ENCODE measurements at places on chromosomes 4 and X. TPM values are rescaled to one million over a fixed set of nuclear protein-coding genes. Genes with fewer than 3 reads are reported as not detected.

Gene CAMK2D
- 21.4 TPM for polyA plus RNA-seq

Gene TSPAN7
- not detected for polyA plus RNA-seq

Gene RAB41
- not detected for polyA plus RNA-seq

Gene JAKMIP1
- polyA plus RNA-seq, result 7.9 TPM

- no peak overlapping the region for H3K27ac ChIP-seq
- no peaks in the 10 kb centered on the region for H3K4me1 ChIP-seq
- no peak for DNase-seq
- H3K36me3 ChIP-seq, result peaks cover 6% of the 10 kb centered on the region
Observed at GRCh38 chrX:106670631-106671030, 55.9 kb upstream of the RNF128 start.

DNA sequence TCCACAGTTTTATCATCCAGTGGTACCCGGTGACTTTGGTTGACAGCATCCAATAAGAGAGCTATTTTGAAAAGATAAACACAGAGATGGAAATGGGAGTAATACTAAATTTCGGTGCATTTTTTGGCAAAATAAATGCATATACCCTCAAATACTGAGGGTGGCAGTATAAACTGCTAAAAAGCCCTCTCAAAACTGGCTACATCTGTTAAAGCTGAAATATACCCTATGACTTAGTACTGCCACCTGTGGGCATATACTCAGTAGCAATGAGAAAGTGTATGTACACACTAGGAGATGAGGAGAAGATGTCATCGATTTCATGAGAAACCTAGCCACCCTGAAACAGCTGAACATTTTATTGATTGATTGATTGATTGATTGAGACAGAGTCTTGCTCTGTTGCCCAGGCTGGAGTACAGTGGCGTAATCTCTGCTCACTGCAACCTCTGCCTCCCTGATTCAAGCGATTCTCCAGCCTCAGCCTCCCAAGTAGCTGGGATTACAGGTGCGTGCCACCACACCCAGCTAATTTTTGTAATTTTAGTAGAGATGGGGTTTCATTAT, 12.2 kb upstream of the TMEM128 start:
- peaks cover 38% of the 10 kb centered on the region for H3K4me1 ChIP-seq
- H3K4me3 ChIP-seq, result no peak overlapping the region
- H3K27ac ChIP-seq, result peak overlapping the region; percentile 58
- peaks cover 4% of the 10 kb centered on the region for H3K27me3 ChIP-seq

- no peaks in the 10 kb centered on the region for H3K36me3 ChIP-seq
- H3K4me1 ChIP-seq, result no peaks in the 10 kb centered on the region
- H3K4me3 ChIP-seq, result no peak overlapping the region
Observed at GRCh38 chr4:76822303-76822702, 75.6 kb downstream of the SOWAHB start.

- no peaks in the 10 kb centered on the region for H3K36me3 ChIP-seq
- no peak overlapping the region for H3K4me3 ChIP-seq
- H3K4me1 ChIP-seq, result no peaks in the 10 kb centered on the region
- DNase-seq, result no peak
- peaks cover 1% of the 10 kb centered on the region for H3K27me3 ChIP-seq
- H3K27ac ChIP-seq, result no peak overlapping the region
Observed at GRCh38 chrX:123803331-123803983, 56.4 kb upstream of the XIAP start.

- H3K36me3 ChIP-seq, result no peaks in the 10 kb centered on the region
- H3K4me3 ChIP-seq, result no peak overlapping the region
- H3K4me1 ChIP-seq, result no peaks in the 10 kb centered on the region
- no peak overlapping the region for H3K27ac ChIP-seq
- H3K27me3 ChIP-seq, result no peaks in the 10 kb centered on the region
Observed at GRCh38 chr4:140641789-140642439, 73.2 kb upstream of the UCP1 start.

- H3K4me3 ChIP-seq, result peak overlapping the region; percentile 90
- DNase-seq, result no peak
Observed at GRCh38 chrX:64395568-64395929, 297 bp upstream of the MTMR8 start.

- H3K36me3 ChIP-seq, result no peaks in the 10 kb centered on the region
- H3K4me3 ChIP-seq, result no peak overlapping the region
- no peak for DNase-seq
- H3K4me1 ChIP-seq, result no peaks in the 10 kb centered on the region
- no peak overlapping the region for H3K27ac ChIP-seq
- H3K27me3 ChIP-seq, result peaks cover 4% of the 10 kb centered on the region
Observed at GRCh38 chr4:37415845-37416369, 171.4 kb downstream of the NWD2 start.

GRCh38 chr4:184807797-184808712, 17.7 kb downstream of the ACSL1 start:
- H3K4me1 ChIP-seq, result peaks cover 24% of the 10 kb centered on the region
- no peak overlapping the region for H3K4me3 ChIP-seq
- DNase-seq, result no peak
- H3K27ac ChIP-seq, result no peak overlapping the region
- no peaks in the 10 kb centered on the region for H3K27me3 ChIP-seq
- peaks cover 1% of the 10 kb centered on the region for H3K36me3 ChIP-seq

- H3K27ac ChIP-seq, result no peak overlapping the region
- no peak for DNase-seq
- no peak overlapping the region for H3K4me3 ChIP-seq
- no peaks in the 10 kb centered on the region for H3K4me1 ChIP-seq
- H3K36me3 ChIP-seq, result no peaks in the 10 kb centered on the region
Observed at GRCh38 chrX:69074726-69075125, 90.5 kb downstream of the PJA1 start.

DNA sequence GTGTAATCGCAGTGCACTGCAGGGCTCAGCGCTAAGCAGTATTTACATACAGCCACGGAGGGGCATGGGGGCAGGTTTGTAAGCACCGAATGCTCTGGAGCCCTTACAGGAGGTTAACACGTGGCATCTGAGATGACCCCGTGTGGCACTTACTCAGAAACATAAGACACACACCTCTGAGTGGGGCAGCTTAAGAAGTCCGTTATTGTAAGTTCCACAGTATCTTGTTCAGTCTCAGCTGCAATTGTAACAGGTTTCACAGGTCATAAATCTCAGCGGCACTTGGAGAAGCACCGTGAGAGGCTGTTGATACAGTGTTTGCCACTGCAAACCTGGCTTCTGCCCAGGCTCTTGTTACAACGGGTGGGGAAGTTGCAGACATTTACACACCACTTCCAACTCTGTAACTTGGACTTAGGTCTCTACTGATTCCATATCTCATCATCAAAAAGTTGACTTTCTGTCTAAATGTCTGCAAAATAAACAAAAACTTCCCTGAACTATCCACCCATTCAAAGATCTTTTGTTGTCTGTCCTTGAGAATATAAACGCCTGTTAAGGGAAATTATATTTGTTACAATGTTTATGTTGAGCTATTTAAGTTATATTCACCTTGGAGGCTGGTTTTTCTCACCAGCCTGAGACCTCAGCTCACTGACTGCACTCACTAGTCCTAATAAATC, 10.3 kb downstream of the CPLX1 start:
- H3K27me3 ChIP-seq, result peaks cover 17% of the 10 kb centered on the region
- no peaks in the 10 kb centered on the region for H3K36me3 ChIP-seq
- H3K4me1 ChIP-seq, result no peaks in the 10 kb centered on the region
- no peak for DNase-seq
- no peak overlapping the region for H3K27ac ChIP-seq

- no peak overlapping the region for H3K4me3 ChIP-seq
- DNase-seq, result no peak
- H3K27ac ChIP-seq, result no peak overlapping the region
- no peaks in the 10 kb centered on the region for H3K27me3 ChIP-seq
Observed at GRCh38 chr4:20172070-20172760, 79.5 kb upstream of the SLIT2 start.

DNA sequence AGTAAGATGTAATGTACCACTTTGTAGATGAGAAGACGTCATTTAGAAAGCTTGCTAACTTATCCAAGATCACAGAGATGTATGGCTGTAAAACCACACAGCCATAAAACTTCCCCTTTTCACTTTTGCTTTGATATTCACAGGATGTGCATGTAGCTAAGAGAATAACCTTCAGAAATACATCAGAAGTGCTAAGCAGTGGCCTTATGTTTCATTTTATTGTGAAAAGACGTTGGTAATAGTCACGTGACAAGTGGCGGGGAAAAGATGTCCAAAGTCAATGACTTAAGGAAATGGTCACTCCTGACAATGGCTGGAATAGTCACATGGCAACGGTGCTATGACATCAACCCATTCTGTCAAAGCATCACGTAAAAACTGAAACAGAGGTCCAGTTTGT, 12.9 kb upstream of the WDR17 start:
- no peak overlapping the region for H3K27ac ChIP-seq
- H3K27me3 ChIP-seq, result peaks cover 3% of the 10 kb centered on the region
- no peak for DNase-seq
- no peak overlapping the region for H3K4me3 ChIP-seq
- H3K36me3 ChIP-seq, result no peaks in the 10 kb centered on the region

GRCh38 chrX:116873671-116874070, 410.9 kb upstream of the CT83 start:
- no peak for DNase-seq
- no peaks in the 10 kb centered on the region for H3K4me1 ChIP-seq
- peaks cover 1% of the 10 kb centered on the region for H3K27me3 ChIP-seq
- no peak overlapping the region for H3K27ac ChIP-seq
- H3K4me3 ChIP-seq, result no peak overlapping the region

DNA sequence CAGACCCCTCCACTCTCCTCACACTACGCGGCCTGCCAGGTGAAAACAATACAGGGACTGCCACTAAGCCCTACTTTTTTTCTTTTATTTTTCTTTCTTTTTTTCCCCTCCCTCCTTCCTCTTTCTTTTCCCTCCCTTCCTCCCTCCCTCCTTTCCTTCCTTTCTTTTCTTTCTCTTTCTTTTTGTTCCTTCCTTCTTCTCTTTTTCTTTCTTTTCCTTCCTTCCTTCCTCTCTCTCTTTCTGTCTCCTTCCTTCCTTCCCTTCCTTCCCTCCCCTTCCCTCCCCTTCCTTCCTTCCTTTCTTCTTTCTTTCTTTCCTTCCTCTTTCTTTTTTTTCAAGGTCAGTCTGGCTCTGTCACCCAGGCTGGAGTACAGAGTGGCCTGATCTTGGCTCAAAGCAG, 41.9 kb downstream of the RWDD4 start:
- DNase-seq, result no peak
- H3K4me1 ChIP-seq, result no peaks in the 10 kb centered on the region
- no peaks in the 10 kb centered on the region for H3K36me3 ChIP-seq
- no peak overlapping the region for H3K4me3 ChIP-seq
- no peak overlapping the region for H3K27ac ChIP-seq
- H3K27me3 ChIP-seq, result peaks cover 2% of the 10 kb centered on the region

DNA sequence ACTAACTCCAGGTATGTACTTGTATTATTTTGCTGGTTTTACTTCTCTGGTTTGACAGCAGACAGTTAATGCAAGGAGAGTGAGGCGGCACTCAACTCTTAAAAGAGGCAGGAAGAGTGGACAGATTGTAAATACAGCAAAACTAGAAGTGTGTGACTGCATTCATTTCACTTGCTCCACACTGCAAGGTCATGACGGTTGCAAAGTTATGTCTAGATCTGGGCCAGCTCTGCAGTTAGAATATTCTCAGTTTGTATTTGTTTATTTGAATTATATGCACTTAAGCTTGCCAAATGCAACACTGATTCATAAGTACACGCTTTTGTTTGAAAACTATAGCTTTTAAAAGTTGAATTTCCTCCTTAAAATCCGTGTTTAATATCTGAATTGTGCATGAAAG, 148.9 kb downstream of the STIM2 start:
- peak overlapping the region; percentile 28 for H3K27ac ChIP-seq
- H3K4me3 ChIP-seq, result no peak overlapping the region
- H3K36me3 ChIP-seq, result peaks cover 4% of the 10 kb centered on the region
- H3K27me3 ChIP-seq, result no peaks in the 10 kb centered on the region

All from immature natural killer cell (primary cell).